ENCODE measurements at places on chromosomes 11 and 22.

- DNase-seq = no peak
Observed at GRCh38 chr11:75557666-75558494, 4.2 kb upstream of the SERPINH1 start.

DNA sequence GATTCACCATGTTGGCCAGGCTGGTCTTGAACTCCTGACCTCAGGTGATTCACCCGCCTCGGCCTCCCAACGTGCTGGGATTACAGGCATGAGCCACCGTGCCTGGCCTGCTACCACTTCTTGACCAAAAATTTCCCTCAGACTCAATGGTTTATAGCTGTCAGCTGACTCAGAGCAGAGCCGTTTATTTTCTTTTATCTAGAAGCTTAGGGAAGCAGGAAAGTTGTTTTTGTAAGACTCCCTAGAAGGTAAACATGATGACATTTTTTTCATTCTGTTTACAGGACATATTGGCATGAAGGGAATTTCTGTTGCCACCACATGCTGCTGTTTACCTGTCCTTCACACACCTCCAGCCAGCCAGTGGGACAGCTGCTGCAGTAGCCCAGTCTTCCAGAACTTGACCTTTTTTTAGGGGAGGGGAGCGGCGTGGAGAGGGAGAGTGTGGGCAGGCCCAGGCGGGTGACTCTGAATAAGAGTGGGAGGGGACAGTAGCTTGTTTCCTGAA, 56.1 kb upstream of the PTPRJ start:
- peak; percentile 48 for DNase-seq

DNA sequence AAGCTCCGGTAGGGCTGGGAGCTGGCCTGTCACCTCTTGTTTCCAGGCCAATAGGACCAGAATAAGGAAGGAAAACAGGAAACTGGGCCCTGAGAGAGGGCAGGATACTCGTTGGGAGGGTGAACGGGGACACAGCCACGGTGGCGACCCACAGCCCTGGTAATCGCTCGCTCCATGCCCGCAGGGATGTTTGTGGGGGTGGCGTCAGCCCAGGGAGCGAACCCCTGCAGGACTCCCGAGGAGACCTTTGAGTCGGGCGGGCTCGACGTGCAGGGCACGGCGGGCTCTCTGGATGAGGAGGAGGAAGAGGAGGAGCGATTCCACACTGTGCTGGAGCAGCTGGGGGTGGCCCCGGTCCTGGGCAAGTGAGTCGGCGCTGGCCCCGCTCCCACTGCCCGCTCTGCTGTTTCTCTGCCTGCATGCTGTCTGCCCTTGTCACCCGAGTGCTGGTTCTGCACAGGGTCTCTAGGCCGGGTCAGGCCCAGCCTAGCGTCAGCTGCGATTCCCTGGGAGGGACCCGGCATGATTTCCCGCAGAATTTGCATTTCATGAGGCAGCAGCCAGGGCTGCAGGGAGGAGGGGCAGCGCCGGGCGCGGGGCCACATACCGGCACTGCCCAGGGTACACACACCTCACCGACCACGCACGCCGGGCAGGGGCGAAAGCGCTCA, 1.6 kb downstream of the CRACR2B start:
- DNase-seq = no peak

- DNase-seq = no peak
Observed at GRCh38 chr11:19880088-19880345, 167.4 kb downstream of the NAV2 start.

DNA sequence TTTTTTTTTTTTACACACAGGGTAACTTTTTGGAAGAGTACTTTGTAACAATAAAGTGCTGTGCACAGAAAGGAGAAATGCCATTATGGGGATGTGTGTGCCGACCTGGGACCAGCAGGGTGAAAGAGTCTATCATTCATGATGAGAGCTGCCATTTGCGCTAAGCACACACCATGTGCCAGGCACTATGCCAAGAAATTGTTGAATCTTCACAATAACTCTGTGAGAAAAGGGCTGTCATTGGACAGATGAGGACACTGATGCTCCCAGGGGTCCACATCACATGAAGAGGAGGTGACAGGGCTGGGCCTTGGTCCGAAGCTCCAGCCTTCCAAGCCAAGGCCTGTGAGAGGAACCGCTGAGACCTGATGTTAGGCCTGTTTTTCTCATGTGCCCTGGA, 5.6 kb downstream of the DUSP18 start:
- no peak for DNase-seq

DNA sequence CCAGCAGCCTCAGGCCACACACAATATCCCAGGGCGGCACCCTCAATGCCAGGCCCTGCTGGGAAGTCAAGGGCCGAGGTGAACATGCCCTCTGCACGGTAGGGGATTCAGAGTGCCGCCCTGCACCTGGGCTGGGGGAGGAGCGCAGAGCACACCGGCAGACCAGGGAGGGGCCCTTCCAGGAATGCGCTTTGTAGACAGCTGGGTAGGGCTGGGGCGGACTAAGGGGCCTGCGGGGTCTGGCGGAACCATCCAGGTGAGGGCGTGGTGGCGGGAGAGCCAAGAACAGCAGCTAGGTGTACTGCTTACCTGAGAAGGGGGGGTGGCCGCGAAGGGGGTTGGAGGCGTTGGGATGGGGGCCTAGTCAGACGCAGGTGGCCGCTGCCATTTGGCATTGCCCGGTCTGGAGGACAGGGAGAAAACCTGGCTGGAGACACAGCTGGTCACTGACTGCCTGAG, 26.0 kb downstream of the DUSP8 start:
- DNase-seq = no peak
